ENCODE measurements at places on chromosomes 16 and 17. TPM values are rescaled to one million over a fixed set of nuclear protein-coding genes. Genes with fewer than 3 reads are reported as not detected.

The KRT28 gene
- total RNA-seq, result not detected

The IRX3 gene
- total RNA-seq, result not detected

The TNFSF12 gene
- 22.5 TPM for total RNA-seq

The TM4SF5 gene
- not detected for total RNA-seq

The ABCA10 gene
- total RNA-seq, result 0.60 TPM

The GRAP gene
- 7.9 TPM for total RNA-seq

The NME4 gene
- 14.1 TPM for total RNA-seq

The KRTAP4-4 gene
- total RNA-seq, result not detected

The RNF112 gene
- 0.18 TPM for total RNA-seq

GRCh38 chr17:39872751-39873150, 4.7 kb downstream of the ZPBP2 start:
- no peak overlapping the region for H3K4me3 ChIP-seq
- H3K36me3 ChIP-seq, result no peaks in the 10 kb centered on the region
- no peak for DNase-seq
- no peaks in the 10 kb centered on the region for H3K27me3 ChIP-seq

GRCh38 chr16:57994778-57995177, 5.7 kb downstream of the ZNF319 start:
- no peaks in the 10 kb centered on the region for H3K27me3 ChIP-seq
- H3K4me3 ChIP-seq, result no peak overlapping the region
- H3K36me3 ChIP-seq, result peaks cover 10% of the 10 kb centered on the region
- no peak overlapping the region for H3K27ac ChIP-seq
- peaks cover 60% of the 10 kb centered on the region for H3K4me1 ChIP-seq

DNA sequence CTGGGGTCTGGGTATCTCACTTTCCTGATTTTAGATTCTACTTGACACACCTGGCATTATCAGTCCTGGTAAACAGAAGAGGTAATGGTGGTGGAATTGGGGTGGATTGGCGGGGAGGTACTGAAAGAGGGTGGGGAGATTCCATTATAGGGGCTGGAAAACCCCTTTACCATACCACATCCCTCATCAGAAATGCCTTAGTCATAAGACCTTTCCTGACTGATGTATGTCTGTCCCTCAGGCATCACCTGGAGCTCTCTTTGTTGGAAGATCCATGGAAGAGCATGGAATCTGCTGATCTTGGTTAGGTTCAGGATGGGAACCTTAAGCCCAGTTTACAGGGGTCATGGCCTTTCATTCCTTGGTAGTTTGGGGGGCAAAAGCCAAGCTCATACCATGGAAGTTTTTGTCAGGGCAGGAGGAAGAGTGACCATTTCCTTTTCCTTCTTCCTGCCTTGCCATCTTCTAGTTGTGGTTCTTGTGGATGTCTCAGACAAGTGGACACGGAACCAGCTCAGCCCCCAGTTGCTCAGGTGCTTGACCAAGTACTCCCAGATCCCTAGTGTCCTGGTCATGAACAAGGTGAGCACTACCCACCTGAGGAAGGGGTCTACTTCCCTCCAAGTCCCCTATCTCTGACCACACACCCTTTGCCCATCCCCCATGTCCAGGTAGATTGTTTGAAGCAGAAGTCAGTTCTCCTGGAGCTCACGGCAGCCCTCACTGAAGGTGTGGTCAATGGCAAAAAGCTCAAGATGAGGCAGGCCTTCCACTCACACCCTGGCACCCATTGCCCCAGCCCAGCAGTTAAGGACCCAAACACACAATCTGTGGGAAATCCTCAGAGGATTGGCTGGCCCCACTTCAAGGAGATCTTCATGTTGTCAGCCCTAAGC, 3.3 kb downstream of the ERAL1 start:
- H3K4me1 ChIP-seq, result peaks cover 14% of the 10 kb centered on the region
- H3K27me3 ChIP-seq, result no peaks in the 10 kb centered on the region
- no peak overlapping the region for H3K27ac ChIP-seq
- H3K36me3 ChIP-seq, result peaks cover 17% of the 10 kb centered on the region
- DNase-seq, result no peak

GRCh38 chr17:7046127-7046724, 2.3 kb upstream of the SLC16A11 start:
- no peaks in the 10 kb centered on the region for H3K36me3 ChIP-seq
- H3K27ac ChIP-seq, result peak overlapping the region; percentile 53
- peak overlapping the region; percentile 67 for H3K4me3 ChIP-seq
- peaks cover 30% of the 10 kb centered on the region for H3K4me1 ChIP-seq
- H3K27me3 ChIP-seq, result no peaks in the 10 kb centered on the region

DNA sequence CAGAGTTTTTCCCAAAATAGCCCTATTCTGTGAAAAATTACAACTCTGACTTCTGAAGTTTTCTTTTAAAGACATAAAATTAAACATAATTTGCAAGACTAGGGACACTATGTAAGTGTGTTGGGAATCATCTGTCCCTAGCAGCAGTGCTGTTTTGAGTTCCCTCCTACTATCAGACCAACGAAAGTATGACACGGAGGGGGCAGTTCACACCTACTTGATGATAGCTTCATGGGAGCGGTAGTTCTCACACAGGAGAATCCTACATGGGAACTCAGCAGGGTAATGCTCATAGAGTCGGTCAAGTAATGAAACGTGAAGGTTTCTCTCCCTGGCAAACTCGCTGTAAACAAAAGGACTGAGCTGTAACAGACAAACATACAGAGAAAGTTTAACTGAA, 96.6 kb downstream of the HELZ start:
- H3K27me3 ChIP-seq, result no peaks in the 10 kb centered on the region
- H3K4me1 ChIP-seq, result no peaks in the 10 kb centered on the region
- no peak overlapping the region for H3K4me3 ChIP-seq
- DNase-seq, result no peak
- no peak overlapping the region for H3K27ac ChIP-seq

DNA sequence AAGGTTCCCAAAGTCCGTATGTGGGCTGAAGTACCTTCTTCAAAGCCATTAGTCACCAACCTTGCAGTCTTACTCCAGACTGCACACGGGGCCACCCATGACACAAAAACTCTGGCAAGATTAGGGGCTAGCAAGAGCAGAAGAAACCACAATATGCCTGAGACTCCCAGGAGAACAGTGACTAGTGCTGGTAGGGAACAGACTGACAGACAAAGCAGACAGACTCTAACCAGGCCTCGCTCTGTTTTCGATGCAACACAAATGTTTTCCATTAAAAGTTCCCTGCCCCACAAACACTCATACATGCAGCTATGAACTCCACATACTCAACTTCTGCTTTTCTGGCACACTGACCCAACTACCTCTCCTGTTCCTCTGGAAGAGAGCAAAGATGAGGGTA, 102.2 kb downstream of the HIC1 start:
- no peaks in the 10 kb centered on the region for H3K36me3 ChIP-seq
- H3K27ac ChIP-seq, result no peak overlapping the region
- no peak overlapping the region for H3K4me3 ChIP-seq
- DNase-seq, result no peak
- no peaks in the 10 kb centered on the region for H3K27me3 ChIP-seq

DNA sequence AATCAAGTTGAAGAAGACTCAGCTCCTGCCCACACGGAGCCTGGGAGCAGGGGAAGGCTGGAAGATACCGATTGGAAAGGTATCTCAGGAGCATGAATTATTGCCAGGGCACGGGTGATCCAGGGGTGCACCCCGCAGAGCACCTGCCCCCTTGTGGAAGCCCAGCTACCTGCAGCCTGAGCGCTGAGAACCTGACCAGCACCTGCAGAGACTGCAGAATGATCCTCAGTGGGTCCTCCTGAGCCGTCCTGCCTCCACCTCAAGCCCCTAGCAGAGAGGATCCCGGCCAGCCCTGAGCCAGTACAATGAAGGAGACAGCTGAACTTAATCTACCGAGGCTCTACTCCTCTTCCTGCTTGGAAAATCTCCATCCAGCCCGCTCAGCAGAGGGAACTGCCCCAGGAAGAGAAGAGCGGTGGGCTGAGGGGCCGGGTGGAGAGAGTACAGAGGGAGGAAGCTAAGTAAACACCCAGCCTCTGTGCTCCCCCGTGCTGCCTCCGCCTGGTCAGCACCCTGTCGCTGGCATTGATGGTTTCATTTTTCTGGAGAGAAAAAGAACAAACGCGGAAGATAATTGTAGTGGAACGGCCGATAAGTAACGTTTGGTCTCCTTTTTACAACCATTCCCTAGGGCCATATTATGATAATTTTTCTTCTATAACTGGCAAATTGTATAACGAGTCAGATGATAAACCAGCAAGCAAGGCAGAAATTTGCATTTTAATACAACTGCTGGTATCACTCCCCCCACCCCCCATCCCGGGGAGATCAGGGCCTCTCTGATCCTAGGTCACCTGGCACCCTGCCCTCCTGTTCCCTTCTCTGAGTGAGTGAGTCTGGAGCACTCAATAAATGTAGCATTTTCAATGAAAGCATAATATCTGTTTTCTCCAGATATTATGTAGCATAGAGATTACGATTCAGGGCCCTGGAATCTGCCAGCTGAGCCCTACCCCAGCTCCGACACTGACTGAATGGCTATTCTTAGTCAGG, 204.5 kb upstream of the RPL38 start:
- H3K4me3 ChIP-seq, result no peak overlapping the region
- H3K4me1 ChIP-seq, result no peaks in the 10 kb centered on the region
- DNase-seq, result peak; percentile 40
- no peaks in the 10 kb centered on the region for H3K36me3 ChIP-seq

DNA sequence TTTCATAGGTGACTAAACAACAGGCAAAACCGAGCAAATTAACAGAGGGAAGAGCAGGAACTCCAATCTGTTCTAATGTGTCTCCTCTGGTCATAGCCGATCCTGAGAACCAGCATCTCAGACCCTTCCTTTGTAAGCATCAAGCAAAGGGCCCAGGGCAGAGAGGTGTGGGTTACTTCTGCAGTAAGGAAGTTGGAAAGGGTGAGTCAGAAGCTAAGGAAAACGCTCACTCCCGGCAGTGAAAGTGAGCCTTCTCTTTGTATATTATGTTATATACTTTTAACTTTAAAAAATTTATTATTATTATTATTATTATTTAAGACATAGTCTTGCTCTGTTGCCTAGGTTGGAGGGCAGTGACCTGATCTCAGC, 77.7 kb downstream of the MRM3 start:
- no peak for DNase-seq
- no peaks in the 10 kb centered on the region for H3K27me3 ChIP-seq
- no peak overlapping the region for H3K27ac ChIP-seq

GRCh38 chr16:25895380-25895779, 203.6 kb downstream of the HS3ST4 start:
- no peaks in the 10 kb centered on the region for H3K27me3 ChIP-seq
- no peak for DNase-seq
- H3K4me1 ChIP-seq, result no peaks in the 10 kb centered on the region
- H3K27ac ChIP-seq, result no peak overlapping the region
- H3K36me3 ChIP-seq, result no peaks in the 10 kb centered on the region

- no peak overlapping the region for H3K4me3 ChIP-seq
- no peaks in the 10 kb centered on the region for H3K4me1 ChIP-seq
- no peak for DNase-seq
- H3K36me3 ChIP-seq, result no peaks in the 10 kb centered on the region
- no peak overlapping the region for H3K27ac ChIP-seq
These were observed 7.4 kb downstream of the SSTR5 start for GRCh38 chr16:1079786-1080525.

- no peak for DNase-seq
- no peaks in the 10 kb centered on the region for H3K4me1 ChIP-seq
- no peaks in the 10 kb centered on the region for H3K27me3 ChIP-seq
- H3K36me3 ChIP-seq, result no peaks in the 10 kb centered on the region
- no peak overlapping the region for H3K4me3 ChIP-seq
These were observed 79.8 kb downstream of the ZNF423 start for GRCh38 chr16:49776085-49776595.

- peaks cover 8% of the 10 kb centered on the region for H3K36me3 ChIP-seq
- H3K4me1 ChIP-seq, result no peaks in the 10 kb centered on the region
- no peaks in the 10 kb centered on the region for H3K27me3 ChIP-seq
These were observed 12.4 kb downstream of the CCDC43 start for GRCh38 chr17:44677136-44677535.

DNA sequence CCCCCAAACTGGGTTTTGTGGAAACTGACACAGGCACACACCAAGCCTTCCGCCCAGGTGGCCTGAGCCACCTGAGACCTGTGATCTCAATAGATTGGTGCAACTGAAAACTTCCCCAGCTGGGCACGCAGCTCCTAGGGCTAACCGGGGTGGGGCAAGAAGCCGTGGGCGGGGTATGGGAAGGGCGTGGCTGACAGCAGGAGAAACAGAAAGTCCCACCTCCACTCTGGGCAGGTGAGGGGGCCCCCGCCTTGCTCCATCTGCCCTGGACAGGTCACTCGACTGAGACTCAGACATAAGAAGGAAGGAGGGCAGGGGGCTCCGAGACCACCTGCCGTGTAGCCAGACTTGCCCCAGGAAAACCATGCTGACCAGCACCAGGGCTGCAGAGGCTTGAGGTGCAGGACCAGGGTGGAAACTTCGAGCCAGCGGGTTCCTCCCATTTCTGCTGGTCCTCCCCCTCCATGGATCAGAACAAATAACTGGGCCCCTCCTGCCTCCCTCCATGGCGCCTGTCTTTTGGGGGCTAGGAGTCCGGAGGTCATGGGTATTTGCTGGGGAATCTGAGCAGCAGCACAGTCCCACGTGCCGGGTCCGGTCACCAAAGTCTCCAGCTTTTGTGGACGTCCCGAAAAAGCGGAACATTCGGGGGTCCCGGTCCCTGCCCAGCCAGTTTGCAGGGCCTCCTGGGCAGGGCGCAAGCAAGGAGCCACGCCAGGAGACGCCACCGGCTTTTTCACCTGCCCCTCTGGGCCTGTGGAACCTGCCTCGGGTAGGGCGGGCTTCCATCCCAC, 1.3 kb downstream of the TIMP2 start:
- peaks cover 7% of the 10 kb centered on the region for H3K27me3 ChIP-seq
- H3K27ac ChIP-seq, result no peak overlapping the region
- peaks cover 9% of the 10 kb centered on the region for H3K4me1 ChIP-seq
- H3K36me3 ChIP-seq, result no peaks in the 10 kb centered on the region
- H3K4me3 ChIP-seq, result peak overlapping the region; percentile 50

- no peak overlapping the region for H3K4me3 ChIP-seq
- H3K27me3 ChIP-seq, result no peaks in the 10 kb centered on the region
- DNase-seq, result no peak
These were observed 1.8 kb downstream of the FAHD1 start for GRCh38 chr16:1828645-1829410.

- H3K36me3 ChIP-seq, result no peaks in the 10 kb centered on the region
- no peak overlapping the region for H3K27ac ChIP-seq
- no peak overlapping the region for H3K4me3 ChIP-seq
- no peaks in the 10 kb centered on the region for H3K4me1 ChIP-seq
- DNase-seq, result no peak
These were observed 24.8 kb upstream of the MAP3K14 start for GRCh38 chr17:45341533-45342158.

Data from CD8-positive, alpha-beta memory T cell (primary cell).